Activated CD4-positive, alpha-beta T cell treated with anti-CD3 and anti-CD28 coated beads for 36 hours (primary cell): ENCODE measurements at places on chromosomes 13 and 19. TPM values are rescaled to one million over a fixed set of nuclear protein-coding genes. Genes with fewer than 3 reads are reported as not detected.

GRCh38 chr13:27359199-27359821 is 65.1 kb upstream of the GTF3A start:
- no peaks in the 10 kb centered on the region for H3K36me3 ChIP-seq
- peak; percentile 84 for DNase-seq
- H3K27me3 ChIP-seq: peaks cover 12% of the 10 kb centered on the region
- no peak overlapping the region for H3K4me3 ChIP-seq
- H3K4me1 ChIP-seq: peaks cover 3% of the 10 kb centered on the region

Gene MEDAG
- total RNA-seq: not detected

- no peak overlapping the region for H3K27ac ChIP-seq
- H3K4me3 ChIP-seq: no peak overlapping the region
- H3K4me1 ChIP-seq: no peaks in the 10 kb centered on the region
- peak; percentile 81 for DNase-seq
- peaks cover 16% of the 10 kb centered on the region for H3K36me3 ChIP-seq
These were observed 4.9 kb upstream of the SMIM17 start for GRCh38 chr19:56637976-56638555.

- H3K4me1 ChIP-seq: peaks cover 2% of the 10 kb centered on the region
- H3K27ac ChIP-seq: no peak overlapping the region
- DNase-seq: no peak
- H3K4me3 ChIP-seq: no peak overlapping the region
These were observed 29.1 kb upstream of the IGFL4 start for GRCh38 chr19:46069806-46070341.

- H3K4me3 ChIP-seq: no peak overlapping the region
- H3K27me3 ChIP-seq: no peaks in the 10 kb centered on the region
- H3K27ac ChIP-seq: no peak overlapping the region
- DNase-seq: peak; percentile 93
- peaks cover 4% of the 10 kb centered on the region for H3K4me1 ChIP-seq
These were observed 9.8 kb upstream of the GNA15 start for GRCh38 chr19:3125900-3126524.

GRCh38 chr13:94673851-94674250 is 38.5 kb downstream of the SOX21 start:
- no peak overlapping the region for H3K27ac ChIP-seq
- no peaks in the 10 kb centered on the region for H3K4me1 ChIP-seq
- no peaks in the 10 kb centered on the region for H3K36me3 ChIP-seq
- no peak overlapping the region for H3K4me3 ChIP-seq

DNA sequence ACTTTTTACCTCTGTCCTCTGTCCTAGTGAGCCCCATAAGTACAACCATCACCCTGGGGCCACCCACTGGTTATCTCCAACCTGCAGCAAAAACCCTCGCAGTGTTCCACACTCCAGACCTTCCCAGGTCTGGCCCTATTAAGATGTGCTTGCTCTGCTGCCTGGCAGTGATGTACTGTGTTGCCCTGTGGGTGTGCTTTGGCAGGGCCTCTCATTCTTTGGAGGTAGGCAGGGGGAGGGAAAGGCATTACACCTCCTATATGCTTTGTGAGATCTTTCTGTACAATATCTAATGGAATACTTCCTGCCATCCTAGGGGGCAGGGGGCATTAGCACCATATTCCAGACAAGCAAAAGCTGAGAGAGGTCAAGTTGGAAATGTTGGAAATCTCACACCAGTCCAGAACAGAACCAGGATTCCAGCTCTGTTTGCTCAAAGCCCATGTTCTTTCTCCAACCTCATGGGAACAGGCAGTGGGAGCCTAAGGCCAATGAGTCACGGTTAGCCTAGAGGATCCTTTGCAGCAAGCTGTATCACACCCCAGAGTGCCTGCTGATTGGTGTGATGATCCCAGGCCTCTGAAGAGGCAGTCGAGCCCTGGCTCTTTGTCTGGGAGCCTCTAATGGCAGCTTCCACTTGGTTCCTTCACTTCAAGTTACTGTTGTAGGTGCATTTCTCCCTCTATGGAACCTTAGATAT is 59.7 kb upstream of the UBL3 start:
- DNase-seq: no peak
- H3K27ac ChIP-seq: no peak overlapping the region
- H3K4me1 ChIP-seq: peaks cover 18% of the 10 kb centered on the region
- H3K4me3 ChIP-seq: no peak overlapping the region

GRCh38 chr13:29758531-29759114 is 91.8 kb downstream of the UBL3 start:
- peak overlapping the region; percentile 1 for H3K27ac ChIP-seq
- peaks cover 29% of the 10 kb centered on the region for H3K4me1 ChIP-seq
- H3K27me3 ChIP-seq: no peaks in the 10 kb centered on the region
- H3K4me3 ChIP-seq: peak overlapping the region; percentile 22

DNA sequence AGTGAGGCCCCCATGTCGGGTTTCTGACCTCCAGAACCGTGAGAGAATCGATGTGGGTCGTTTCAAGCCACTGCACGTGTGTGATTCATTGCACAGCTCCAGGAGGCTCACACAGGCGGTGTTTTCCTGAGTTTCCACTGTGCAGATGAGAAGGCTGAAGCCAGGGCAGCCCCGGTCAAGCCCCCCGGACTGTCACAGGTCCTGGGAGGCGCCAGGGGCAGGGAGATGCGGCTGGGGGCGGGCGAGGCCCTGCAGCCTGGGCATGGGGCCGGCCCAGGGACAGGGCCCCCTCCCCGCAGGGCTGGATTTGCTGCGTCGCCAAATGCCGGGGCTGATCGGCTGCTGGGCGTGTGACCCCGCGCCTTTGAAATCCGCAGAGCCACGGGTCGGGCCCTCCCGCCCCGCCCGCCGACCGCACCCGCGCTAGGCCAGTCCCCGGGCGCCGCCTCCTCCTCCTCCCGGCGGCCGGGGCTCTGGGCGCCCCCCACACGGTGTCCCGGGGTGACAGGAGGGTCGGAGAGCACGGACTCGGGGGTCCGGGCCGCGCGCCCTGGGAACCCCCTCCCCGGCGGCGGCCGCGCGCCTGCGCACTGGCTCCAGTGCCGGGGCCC is 9.9 kb upstream of the MKNK2 start:
- H3K36me3 ChIP-seq: no peaks in the 10 kb centered on the region
- H3K27me3 ChIP-seq: no peaks in the 10 kb centered on the region
- peak overlapping the region; percentile 98 for H3K27ac ChIP-seq
- no peak for DNase-seq
- peaks cover 43% of the 10 kb centered on the region for H3K4me1 ChIP-seq

DNA sequence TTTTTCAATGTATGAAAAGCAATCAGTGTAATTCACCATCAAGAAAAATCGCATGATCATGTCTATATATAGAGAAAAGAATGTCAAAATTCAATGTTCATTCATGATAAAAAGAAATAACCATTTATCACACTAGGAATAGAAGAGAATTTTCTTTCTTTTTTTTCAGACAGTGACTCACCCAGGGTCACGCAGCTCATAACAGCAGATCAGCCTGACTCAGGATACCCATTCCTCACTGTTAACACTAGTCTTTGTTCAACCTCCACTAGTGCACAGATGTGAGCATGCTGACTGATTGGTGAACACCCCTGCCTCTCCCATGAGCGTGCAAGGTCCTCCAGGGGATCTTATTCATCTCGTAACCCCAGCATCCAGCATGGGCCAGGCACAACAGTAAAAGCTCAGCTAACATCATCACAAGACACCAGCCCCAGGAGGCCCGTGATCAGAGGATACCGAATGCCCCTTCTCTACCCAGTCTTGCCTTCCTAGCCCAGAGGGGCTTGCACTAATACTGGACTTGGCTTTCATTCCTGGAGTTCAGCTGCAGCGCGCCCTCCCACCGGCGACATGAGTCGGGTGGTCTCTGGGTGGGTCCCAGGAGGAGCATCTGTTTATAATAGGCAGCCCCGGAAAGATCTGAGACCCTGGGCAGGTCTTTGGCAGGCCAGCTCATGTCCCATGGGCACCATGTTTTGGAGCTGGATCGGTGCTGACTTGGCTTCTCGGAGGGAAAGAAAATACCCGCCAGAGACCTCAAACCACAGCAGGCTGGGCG is 539.5 kb upstream of the SLC10A2 start:
- DNase-seq: no peak
- no peak overlapping the region for H3K4me3 ChIP-seq
- no peak overlapping the region for H3K27ac ChIP-seq
- no peaks in the 10 kb centered on the region for H3K36me3 ChIP-seq
- no peaks in the 10 kb centered on the region for H3K27me3 ChIP-seq

DNA sequence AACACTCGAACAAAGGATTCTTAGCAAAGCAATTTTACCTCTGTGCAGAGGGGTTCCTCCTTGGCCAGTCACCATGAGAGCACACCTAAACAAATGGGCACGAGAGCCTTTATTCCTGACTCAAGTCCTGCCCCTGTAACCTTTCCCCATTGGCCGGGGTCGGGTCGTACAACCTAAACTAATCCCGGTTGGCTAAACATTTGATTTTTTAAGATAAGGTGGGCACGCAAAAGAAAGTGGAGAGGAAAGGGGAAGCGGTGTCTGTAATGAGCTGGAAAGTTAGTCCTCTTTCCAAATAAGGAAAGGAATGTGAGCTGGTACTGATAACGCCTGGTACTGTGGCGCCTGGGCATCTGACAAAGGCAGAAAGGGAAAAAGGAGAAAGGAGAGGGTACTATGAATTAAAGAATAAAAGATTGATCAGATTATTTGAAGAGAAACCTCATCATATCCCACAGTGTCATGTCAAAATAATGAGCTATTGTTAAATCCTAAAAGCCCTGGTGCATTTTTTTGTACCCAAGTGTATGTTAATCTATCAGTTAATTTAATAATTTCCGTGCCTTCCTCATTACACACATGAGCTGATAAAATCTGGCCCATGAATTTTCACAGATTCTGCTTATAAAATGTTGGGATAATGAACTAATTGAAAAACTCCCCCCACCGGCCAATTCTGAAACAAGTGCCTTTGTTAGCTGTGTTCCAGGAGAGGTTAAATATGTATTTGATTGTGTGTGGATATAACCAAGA is 335.7 kb downstream of the RFC3 start:
- H3K36me3 ChIP-seq: no peaks in the 10 kb centered on the region
- no peak overlapping the region for H3K4me3 ChIP-seq
- H3K27ac ChIP-seq: no peak overlapping the region
- H3K4me1 ChIP-seq: peaks cover 14% of the 10 kb centered on the region
- H3K27me3 ChIP-seq: peaks cover 15% of the 10 kb centered on the region

DNA sequence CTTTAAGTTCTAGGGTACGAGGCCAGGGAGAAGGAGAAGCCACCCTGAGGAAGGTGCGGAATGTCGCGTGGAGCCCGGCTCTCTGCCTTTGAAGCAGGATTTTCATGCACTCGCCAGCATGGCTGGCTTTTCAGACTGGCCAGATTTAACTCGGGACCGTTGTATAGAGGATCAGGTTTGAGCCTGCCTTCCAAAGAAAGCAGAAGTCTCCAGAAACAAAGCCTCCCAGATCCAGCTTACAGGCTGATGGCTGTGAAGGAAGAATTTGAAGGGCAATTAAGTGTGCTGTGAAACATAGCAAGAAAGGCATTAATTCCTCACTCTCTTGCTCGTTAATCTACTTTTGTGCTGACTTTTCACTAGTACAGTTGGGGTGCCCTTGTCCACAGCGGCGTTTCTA is 140.2 kb downstream of the SOX1 start:
- peaks cover 37% of the 10 kb centered on the region for H3K27me3 ChIP-seq
- H3K4me3 ChIP-seq: no peak overlapping the region
- no peaks in the 10 kb centered on the region for H3K36me3 ChIP-seq
- peaks cover 6% of the 10 kb centered on the region for H3K4me1 ChIP-seq

GRCh38 chr19:47226426-47227351 is 4.3 kb downstream of the BBC3 start:
- peak; percentile 78 for DNase-seq
- no peaks in the 10 kb centered on the region for H3K27me3 ChIP-seq
- H3K4me3 ChIP-seq: peak overlapping the region; percentile 77
- peak overlapping the region; percentile 84 for H3K27ac ChIP-seq
- H3K36me3 ChIP-seq: peaks cover 8% of the 10 kb centered on the region

DNA sequence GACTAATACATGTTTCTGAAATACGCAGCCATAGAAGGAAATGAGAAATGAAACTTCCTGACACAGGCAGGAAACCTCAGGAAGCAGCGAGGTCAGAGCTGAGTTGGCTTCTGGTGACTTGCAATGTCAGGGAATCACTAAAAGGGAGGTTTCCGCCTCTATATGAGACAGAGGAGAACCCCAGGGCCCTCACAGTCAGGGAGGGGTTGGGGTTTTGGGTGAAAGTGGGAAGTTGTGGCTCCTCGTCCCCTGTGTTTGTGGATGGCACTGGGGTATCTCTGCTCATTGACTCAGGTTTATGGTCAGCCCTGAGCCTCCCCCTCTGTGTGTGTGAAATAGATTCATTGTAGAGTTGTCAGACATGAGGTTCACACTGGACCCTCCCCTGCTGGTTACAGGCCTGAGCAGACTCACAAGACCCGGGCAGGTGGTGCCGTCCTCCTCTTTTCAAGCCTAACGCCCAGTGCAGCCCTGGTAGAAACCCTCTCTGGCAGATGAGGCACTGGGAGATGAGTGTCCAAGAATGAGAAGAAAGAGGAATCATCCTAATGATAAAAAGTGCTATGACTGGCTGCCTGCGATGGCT is 5.5 kb upstream of the LILRA6 start:
- DNase-seq: peak; percentile 70
- peak overlapping the region; percentile 3 for H3K4me3 ChIP-seq
- H3K4me1 ChIP-seq: peaks cover 13% of the 10 kb centered on the region
- H3K27me3 ChIP-seq: peaks cover 7% of the 10 kb centered on the region
- H3K27ac ChIP-seq: peak overlapping the region; percentile 13

GRCh38 chr13:81988567-81988966 is 1647.6 kb upstream of the SPRY2 start:
- H3K27ac ChIP-seq: no peak overlapping the region
- no peaks in the 10 kb centered on the region for H3K36me3 ChIP-seq
- H3K4me3 ChIP-seq: no peak overlapping the region
- no peaks in the 10 kb centered on the region for H3K4me1 ChIP-seq

GRCh38 chr13:48078251-48078656 is 16.6 kb downstream of the MED4 start:
- no peak overlapping the region for H3K4me3 ChIP-seq
- H3K27ac ChIP-seq: no peak overlapping the region
- peaks cover 7% of the 10 kb centered on the region for H3K4me1 ChIP-seq
- peaks cover 68% of the 10 kb centered on the region for H3K36me3 ChIP-seq
- peak; percentile 40 for DNase-seq

DNA sequence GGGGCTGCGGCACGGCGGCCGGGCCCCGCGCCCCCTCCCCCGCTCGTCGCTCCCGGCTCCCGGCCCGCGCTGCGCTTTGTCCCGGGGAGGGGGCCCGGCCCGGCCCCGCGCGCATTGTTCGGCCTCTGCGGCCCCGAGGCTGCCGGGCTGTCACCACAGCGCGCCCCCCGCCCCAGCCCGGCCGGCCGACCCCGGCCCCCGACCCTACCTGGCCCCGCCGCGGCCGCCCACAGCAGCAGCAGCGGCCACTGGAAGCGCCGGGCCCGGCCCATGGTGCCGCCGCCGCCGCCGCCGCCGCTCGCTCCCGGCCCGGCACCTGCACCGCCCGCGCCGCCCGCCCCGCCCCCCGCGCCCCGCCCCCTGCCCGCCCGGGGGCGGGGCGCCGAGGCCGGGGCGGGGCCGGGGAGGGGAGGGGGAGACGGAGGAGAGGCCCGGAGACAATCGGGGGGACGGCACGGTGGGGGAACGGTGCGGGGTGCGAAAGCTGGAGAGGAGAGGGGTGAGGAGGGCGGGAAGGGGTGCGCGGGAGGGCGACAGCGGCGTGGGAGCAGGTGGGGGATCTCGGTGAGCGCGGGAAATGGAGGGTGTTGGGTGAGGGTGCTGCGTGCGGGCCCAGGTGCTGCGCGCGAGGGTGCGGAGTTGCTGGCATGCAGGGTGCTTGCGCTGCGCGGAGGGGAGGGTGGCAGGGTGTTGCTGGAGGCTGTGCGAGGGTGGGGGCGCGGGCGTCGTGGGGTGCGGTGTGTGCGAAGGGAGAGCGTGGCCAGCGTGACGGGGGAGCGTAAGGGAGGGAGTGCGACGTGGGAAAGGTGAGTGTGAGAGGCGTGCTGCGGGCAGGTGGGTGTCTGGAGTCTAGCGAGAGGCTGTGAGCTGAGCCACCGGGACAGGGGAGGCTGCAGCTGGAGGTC is at the start of gene CADM4:
CADM4 (minus strand) TSS at position 332 of the 905 bp plus-strand sequence; CDS start at position 272, 60 bp downstream.
- peak within 1 kb of the TSS; percentile 65 for H3K4me3 ChIP-seq
- peaks cover 14% of the 10 kb centered on the region for H3K4me1 ChIP-seq
- peaks cover 26% of the 10 kb centered on the region for H3K27me3 ChIP-seq

Gene GPR42
- total RNA-seq: 1.1 TPM
